ENCODE measurements at places on chromosomes 16 and 17. TPM values are rescaled to one million over a fixed set of nuclear protein-coding genes. Genes with fewer than 3 reads are reported as not detected.

CSH2 gene
- total RNA-seq: not detected

NSMCE1 gene
- total RNA-seq: 149 TPM

FBRS gene
- total RNA-seq: 23.2 TPM

SLC6A2 gene
- total RNA-seq: not detected

TBC1D3K gene
- total RNA-seq: not detected

SPAG5 gene
- 46.1 TPM for total RNA-seq
